ENCODE measurements at places on chromosomes 1 and 21.

DNA sequence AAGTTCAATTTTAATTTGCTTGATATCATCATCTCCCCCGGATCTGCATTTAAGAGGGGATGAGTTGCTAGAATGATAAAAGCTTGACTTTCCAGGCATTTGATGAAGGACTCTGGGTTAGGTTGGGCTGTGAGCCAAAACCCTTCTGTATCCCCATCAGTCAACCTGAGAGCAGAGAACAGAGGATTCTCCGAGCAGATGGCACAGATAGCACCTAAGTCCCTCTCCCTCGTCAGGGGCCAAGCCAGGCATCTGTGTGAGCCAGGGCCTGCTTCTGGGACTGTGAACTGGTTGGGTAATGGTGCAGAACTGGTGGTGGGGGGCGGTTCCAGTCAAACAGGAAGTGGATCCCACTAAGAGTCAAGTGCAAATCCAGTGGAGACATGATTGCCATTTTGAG lies 205.8 kb downstream of the TNR start:
- DNase-seq = no peak

DNA sequence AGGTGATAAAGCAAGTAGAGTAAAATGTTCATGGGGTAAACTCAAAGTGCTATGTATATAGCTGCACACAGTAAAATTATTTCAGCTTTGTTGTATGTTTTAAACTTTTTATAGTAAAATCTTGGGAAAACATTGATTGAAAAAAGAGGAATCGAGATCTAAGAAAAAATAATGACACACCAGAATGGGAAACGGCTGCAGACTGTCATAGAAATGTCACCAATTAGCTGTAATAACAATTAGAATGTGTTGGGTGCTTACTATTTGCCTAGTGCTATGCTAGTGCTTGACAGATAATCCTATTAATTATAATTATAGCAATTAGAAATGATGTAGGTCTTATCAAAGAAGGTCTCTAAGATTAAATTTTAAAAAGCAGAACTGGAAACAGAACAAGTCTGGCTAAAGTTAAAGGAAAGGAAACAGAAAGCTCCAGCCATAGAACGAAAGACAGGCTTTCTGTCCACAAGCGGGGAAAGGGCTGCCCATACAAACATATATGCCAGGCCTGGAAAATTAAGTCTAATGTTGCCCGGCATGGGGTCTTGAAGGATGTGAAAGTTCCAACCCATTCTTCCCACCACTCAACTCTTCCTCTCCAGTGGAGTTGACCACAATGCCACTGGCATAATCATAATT lies 5.0 kb downstream of the PCNX2 start:
- DNase-seq = no peak

GRCh38 chr1:109826930-109827349 lies 63.2 kb upstream of the EPS8L3 start:
- no peak for DNase-seq

DNA sequence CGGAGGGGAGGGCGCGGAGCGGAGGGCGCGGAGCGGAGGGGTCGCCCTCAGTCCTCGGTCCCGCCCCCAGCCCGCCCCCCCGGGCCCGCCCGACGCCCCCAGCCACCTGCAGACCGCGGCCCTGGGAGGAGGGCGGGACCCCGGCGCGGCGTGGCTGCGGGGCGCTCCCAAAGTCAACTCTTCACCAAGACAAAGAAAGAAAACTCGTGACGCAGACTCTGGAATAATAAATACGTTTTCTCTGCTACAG lies 1.2 kb downstream of the HES4 start:
- no peak for DNase-seq

- DNase-seq = no peak
These were observed 24.4 kb upstream of the WDR26 start for GRCh38 chr1:224458996-224459395.

- DNase-seq = no peak
These were observed 52.8 kb upstream of the FOXD3 start for GRCh38 chr1:63269571-63269970.

DNA sequence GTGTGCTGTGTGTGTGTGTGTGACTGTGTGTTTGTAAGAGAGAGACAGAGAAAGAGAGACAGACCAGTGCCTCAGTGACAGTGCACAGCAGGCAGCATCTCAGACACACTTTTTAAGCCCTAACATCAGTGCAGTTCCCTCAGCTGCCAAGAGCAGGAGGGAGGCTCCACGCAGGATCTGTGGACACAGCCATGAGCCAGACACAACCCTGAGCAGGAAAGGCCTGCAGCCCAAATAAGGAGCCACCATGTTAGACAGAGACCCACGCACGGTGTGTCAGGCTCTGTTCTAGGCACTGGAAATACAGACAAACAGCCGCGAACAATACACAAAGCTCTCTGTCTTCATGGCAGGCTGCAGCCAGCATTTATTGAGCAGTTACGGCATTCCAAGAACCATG lies 445.5 kb downstream of the MATN1 start:
- DNase-seq = no peak

GRCh38 chr1:96509951-96510350 lies 211.6 kb upstream of the PTBP2 start:
- no peak for DNase-seq

DNA sequence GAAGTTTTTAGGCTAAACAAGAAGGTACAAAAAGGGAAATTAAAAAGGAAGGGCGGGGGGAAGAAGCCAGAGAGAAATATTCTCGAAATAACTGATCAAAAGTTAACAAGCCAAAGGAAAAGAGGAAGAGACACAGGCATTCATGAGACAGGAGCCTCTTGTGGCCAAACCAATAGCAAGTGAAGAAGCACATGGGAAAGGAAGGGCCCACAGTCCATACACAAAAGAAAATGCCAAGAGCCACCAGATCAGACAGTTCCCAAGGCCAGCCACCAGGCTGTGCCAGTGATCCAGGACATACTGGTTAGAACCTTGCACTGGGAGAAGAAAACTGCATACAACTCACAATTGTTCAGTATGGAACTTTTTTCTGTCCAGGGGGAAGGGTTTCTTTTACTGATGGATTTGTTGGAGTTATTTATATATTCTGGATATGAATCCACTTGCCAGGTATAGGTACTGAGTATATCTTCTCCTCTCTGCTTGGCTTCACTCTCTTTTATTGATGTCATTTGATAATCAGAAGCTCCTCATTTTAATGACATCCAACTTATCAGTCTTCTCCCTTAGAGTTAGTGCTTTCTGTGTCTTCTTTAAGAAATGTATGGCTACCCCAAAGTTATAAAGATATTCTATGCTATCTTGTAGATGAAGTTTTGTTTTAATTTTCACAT lies 76.8 kb downstream of the CD46 start:
- DNase-seq = peak; percentile 53

GRCh38 chr1:157880621-157881020 lies 39.0 kb upstream of the CD5L start:
- DNase-seq = no peak

DNA sequence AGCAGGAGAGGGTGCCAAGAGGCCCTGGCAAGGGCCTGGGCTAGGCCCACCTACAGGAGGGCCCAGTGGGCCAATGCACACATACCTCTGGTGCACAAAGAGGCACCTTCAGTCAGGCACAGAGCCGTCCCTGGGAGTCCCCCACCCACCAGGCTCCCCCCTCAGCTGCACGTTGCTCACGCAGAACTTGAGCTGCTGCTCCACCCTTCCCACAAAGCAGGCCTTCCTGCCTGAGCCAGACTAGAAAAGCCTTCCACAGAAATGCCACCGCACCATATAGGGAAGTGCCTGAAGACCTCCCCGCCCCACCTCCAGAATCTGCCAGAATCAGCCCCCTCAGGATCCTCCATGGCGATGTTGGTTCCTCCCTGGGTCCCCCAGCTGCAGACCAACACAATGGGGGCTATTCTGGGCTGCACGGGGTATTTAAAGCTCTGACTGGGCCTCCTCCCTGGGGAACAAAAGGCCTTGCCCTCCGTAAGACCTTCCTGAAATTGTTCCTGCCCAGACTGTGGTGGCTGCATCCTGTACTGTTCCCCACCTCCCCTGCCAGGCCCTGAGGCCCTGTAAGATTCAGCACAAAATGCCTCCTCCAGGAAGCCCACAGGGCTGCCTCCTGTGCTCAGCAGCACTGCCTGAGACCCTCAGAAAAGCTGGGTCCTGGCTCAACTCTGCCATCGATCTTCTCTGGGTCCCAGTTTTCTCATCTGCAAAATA lies 27.2 kb downstream of the HSPG2 start:
- DNase-seq = no peak

- DNase-seq = peak; percentile 41
These were observed 6.1 kb downstream of the ADAMTS4 start for GRCh38 chr1:161192476-161193465.

- DNase-seq = no peak
These were observed 185.1 kb downstream of the TM2D1 start for GRCh38 chr1:61539720-61540462.

DNA sequence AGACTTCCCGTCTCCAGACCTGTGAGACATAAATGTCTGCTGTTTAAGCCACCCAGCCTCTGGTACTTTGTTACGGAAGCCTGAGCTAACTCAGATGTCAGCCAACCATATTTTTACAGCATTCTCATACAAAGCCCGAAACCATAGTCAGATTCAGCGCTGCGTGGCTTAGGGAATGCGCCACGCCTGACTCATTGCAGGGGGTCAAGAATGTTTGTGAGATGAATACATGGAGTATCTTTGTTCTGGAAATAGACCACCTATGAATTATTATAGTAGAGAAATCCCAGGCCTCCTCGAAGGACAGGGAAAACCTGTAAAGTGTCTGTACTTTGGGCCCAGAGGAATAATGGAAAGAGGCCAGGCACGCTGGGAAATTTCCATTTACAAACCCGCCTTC lies 434.8 kb downstream of the CAMTA1 start:
- no peak for DNase-seq

- no peak for DNase-seq
These were observed 145.7 kb downstream of the CLIC6 start for GRCh38 chr21:34814529-34814951.

- DNase-seq = no peak
These were observed 15.6 kb downstream of the DDAH1 start for GRCh38 chr1:85449356-85449755.

DNA sequence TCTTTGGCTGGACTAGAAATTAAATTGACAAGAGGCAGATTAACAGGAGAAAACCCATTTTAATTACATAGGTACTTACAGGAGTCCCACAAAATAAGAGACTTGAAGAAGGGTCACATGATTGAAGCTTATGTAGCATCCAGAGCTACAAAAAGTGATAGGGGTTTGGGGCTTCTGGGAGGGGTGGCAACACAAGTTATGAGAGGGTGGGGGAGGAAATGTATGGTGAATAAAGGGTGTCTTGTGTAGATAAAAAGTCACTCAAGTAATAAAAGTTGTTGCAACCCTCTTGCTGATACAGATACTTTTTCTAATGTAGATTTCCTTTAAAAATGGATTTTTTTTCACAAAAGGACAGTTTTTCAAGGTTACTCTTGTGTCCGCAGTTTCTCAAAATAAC lies 24.0 kb downstream of the USP25 start:
- no peak for DNase-seq

DNA sequence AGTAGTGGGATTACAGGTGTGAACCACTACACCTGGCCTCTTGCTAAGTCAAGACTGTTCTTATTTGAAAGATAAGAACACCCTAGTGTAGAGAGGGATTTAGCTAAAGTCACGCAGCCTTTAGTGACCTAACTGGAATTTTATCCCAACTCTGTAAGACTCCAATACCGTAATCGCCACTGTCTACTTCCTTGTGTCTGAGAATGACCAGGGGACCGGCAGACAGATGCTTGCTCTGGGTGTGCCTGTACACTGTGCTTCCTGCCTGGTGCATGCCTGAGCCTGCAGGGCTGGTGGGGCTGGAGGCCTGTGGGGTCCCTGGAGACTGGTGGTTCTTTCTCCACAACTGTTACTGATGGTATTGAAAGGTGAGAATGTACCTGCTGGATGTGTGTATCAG lies 15.3 kb downstream of the MFSD2A start:
- no peak for DNase-seq

DNA sequence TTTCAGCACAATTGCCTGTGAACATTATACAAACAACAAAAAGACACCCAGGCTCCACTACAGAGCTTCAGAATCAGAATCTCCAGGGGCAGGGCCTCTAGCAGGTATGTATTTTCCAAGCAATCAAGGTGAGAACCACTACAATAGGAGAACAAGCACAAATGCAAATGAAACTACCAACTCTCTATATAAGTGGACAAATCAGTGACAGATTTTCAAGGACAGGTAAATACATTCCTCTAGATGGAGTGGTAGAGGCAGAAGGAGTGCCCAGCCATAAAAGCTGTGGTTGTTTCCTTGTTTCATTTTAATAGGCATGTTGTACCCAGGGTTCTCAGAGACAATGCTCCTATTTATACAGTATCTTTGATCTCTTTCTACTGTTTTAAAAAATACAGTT lies 20.1 kb upstream of the CCDC17 start:
- no peak for DNase-seq

DNA sequence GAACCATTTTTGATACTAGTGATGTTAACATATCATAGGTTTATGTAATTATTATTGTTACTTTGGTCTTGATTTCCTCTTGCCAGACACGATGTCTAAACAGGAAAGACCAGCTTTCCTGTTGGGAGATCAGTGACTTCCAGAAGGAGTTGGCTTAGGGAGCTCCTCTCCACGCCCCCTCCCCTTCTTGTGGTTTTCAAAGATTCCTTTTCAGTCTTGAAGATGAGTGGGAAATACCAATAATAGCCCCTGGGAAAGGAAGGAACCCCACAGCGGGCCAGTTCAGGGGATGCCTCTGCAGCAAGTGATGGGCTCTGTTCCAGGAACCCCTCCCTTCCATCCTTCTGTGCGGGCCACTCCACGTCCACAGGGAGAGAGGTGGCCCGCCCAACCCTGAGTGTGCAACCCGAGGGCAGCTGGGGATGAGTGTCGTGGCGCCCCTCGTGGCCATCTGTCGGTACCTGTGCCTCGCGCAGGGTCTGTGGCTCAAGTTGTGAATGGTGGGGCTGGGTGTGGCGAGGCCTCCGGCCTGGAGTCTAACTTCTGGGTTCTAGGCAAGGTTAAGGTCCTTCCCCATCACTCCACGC lies 65.7 kb downstream of the TLR5 start:
- DNase-seq = no peak

DNA sequence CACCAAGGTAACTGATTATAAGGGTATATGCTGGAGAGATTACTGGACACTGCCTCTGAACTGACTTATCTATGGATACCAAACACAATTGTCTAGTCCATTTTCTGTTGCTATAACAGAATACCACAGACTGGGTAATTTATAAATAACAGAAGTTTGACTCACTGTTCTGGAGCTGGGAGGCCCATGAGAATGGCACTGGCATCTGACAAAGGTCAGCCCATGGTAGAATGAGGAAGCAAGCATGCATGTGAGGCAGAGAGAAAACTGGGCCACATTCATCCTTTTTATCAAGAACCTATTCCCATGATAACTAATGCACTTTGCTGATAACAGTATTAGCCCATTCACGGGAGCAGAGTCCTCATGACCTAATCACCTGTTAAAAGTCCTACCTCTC lies 37.4 kb downstream of the FCER1A start:
- no peak for DNase-seq
